Hematopoietic multipotent progenitor cell treated with erythropoietin and hydrocortisone succinate and interleukin-3 and kit ligand, for 15 days (in vitro differentiated cells): ENCODE measurements at places on chromosomes 1 and 21.
A peak's percentile ranks its signal among the peaks of the same experiment; 100 is the strongest.

DNA sequence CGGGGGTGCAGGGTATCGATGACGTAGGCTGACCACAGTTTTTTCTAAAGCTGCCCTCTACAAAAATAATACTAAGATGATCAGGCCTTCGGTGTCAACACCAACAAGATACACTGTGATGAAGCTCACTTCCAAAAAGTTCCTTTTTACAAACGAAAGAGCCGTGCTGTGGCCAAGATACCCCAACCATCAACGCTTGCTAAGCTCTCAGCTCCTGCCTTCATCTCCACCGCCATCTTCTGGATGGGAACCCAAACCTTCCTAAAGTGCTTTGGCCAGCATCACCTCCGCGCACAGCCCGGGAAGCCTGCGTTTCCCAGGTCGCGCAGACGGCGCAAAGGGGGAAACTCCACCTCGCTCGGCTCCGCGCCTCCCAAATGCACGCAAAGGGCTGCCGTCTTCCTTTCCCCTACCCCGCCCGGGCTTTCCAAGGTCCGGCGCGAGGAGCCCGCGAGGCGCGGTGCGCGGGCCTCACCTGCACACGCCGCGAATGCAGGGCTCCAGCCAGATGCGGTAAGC is 541 bp downstream of the USP48 start:
- DNase-seq = peak; percentile 61

GRCh38 chr1:23395154-23395724 is 25.6 kb upstream of the ZNF436 start:
- no peak for DNase-seq

- DNase-seq = no peak
Measured at GRCh38 chr21:44709426-44710293, 1.7 kb downstream of the TSPEAR start.

GRCh38 chr1:208885650-208886049 is 641.5 kb upstream of the PLXNA2 start:
- DNase-seq = no peak

- DNase-seq = no peak
Measured at GRCh38 chr1:31549809-31550620, 26.3 kb upstream of the TINAGL1 start.

DNA sequence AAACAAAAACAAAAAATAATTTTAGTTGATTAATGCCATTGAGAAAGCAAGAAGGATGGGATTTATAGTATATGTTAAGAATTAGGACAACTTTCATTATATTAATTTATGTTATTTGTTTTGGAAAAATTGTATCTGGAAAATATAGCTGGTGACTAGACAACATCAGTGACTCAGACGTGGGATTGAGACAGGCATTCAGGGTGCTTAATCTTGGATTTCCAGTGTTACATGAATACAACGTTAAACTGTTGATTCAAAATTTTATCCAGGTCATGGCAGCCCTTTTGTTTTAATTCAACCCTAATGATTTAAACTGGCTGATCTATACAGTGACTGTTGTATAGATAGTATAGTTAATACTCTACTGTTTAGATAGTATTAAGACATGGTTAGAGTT is 827.1 kb upstream of the B3GALT2 start:
- no peak for DNase-seq

DNA sequence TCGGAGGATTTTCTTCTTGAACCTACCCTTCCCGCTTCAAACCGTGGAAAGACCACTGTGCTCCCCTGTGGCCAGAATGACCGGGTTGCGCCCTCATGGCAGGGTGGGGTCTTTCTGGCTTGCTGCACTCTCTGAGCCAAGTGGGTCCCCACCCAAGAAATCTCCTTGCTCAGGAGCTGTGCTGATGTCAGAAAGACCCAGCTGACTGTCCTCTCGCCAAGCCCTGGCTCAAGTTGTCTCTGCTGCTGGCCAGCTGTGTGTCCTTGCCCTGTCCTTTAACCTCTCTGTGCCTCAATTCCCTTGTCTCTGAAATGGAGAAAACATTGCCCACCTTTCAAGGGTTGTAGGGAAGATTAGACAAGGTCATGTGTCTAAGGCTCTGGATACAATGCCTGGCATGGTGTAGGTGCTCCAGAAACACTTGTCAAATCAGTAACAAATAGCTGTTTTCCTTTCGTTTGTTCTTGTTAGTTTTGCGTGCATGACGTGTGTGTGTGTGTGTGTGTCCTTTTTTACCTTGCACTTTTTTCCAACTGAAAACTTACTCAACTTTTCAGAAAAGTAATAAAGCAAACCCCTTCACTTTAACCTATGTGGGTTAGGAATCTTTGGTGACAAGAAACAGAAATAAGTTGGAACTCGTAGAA is 41.1 kb upstream of the RPL11 start:
- DNase-seq = no peak

GRCh38 chr21:36203603-36203889 is 46.9 kb downstream of the DOP1B start:
- no peak for DNase-seq

DNA sequence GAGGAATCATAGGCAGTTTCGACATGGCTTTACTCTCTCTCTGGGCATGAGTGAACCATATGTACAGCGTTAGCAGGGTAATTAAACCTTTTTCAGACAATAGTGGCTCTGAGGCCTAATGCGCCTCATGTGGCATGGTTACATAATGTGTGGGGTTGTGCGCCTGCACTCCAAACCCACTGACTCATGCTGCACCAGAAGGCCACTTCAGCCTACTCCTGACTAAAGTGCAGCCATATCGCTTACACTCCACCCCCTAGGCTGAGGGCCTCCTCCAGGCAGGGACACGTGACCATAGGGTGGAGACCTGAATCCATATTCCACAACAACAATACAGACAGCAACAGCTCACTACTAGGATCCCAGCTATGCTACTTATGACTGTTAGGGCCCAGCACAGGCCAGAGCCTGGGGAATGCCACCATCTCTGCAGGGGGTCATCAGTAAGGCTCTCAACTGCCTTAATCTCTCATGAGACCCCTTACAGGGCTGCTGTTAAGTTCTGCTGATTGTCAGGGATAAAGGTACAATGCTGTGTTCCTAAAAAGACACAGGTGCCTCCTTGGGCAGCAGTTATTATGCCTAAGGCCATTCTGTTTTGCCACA is 13.4 kb upstream of the ODF2L start:
- DNase-seq = no peak

DNA sequence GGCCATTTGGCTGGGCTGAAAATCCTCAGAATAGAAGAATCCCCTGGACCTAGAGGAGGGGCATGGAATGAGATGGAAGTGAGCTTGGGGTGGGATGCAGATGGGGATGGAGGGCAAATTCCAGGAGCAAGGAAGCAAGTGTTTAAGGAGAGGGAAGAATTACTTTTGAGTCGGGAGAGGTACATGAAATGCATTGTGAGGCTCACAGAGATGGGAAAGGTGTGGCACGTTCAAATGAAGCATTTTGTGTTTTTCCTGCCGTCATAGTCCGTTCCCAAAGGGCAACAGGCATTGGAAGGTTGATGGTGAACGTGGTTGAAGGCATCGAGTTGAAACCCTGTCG is 30.5 kb downstream of the ATP5PO start:
- DNase-seq = no peak

DNA sequence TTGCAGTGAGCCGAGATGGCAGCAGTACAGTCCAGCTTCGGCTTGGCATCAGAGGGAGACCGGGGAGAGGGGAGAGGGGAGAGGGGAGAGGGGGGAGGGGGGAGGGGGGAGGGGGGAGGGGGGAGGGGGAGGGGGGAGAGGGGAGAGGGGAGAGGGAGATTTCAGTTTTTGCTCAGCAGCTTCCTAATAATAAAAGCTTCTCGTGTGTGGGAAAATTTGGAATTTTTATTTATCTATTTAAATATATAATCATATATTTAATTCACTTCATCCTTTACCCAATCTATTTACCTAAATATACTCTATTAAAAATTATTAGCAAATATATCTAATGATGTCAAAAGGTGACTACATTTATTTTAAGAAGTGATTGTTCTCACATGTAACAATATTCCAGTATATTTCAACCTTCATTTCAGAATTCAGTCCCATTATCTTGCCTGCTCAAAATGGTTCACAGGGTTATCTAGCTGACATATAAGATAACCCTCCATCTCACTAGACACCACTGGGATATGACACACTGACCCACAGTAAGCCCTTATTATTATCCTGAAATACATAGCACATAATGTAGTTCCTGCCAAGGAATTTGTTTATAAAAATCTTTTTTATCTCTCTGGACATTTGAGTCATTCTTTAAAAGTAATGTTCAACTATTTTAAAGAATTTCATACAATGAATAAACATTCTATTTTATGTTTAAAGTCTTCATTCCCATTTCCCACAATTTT is 105.9 kb downstream of the GPATCH2 start:
- no peak for DNase-seq

DNA sequence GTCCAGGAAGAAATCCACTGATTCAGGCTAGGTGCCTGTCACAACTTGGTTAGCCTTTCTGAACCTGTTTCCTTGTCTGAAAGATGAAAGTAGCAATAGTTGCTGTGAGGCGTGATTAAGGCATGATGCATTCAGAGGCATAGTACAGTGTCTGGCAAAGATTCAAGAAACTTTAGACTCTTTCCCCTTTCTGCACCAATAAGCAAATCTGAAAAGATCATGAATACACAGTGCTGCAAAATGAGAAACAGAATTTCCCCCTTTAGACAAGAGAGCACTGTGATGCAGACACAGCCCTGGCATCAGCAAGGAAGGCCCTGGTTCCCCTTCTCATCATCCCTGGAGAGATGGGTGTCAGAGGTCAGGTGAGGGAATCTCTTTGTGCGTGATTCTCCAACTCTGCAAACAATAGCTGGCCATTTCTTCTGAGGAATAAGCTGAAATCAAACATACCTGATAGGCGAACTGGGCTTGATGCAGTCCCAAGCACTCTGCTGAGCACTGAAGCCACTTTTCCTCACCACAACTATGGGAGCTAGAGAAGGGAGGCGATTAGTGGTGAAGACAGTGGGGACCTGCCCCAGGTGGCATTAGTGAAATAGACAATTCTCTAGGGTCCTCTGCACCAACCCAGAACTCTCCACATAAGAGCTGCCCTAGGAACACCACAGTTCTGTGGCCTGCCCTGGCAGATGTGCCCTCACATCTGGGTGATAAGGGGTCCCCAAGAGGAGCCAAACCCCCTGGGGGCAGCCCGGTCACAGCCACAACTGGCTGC is 41.7 kb downstream of the ITPKB start:
- no peak for DNase-seq

DNA sequence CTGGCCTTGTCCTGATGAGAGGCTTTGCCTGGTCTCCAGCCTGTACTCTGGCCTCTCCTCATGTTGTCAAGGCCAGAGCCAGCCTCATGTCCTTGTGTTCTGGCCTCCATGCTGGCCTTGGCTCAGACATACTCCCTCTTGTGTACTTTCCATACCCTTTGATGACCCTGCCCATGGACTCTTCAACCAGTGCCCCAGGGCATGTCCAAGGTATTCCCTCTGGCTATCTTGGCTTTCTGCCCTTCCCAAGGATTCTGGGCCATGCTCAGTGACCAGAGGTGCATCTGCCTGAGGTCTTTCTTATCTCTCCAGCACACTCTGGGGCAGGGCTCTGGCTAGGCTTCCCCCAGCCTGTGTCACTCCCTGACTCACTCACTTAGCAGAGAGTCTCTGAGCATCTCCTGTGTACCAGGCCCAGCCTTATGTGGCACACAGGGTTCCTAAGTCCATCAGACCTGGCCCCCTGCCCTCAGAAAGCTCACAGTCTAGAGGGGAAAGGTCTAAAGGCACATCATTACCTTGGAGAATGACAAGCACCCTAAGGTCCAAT is 141.4 kb upstream of the GRIK3 start:
- peak; percentile 4 for DNase-seq

GRCh38 chr21:33110340-33110715 is 40.4 kb downstream of the OLIG1 start:
- no peak for DNase-seq

- DNase-seq = no peak
Measured at GRCh38 chr1:177849130-177849529, 120.7 kb downstream of the SEC16B start.

DNA sequence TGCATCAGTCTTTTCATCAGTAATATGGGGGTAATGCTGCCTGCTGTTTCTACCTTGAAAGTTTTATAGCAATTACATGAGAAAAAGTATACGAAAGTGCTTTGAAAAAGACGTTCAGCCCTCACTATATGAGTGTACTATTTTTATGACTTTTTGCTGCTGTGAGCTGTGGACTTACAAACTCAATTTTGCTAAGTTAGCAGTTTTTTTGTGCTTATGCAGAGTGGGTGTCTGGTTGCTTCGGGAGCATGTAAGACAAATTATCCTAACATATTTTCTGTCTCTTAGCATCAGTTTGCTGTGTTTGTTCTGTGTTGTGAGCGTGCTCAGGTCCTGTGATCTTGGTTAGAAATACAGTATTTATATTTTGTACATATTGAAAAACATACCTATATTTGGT is 109.7 kb downstream of the CACNA1E start:
- DNase-seq = no peak

GRCh38 chr1:234989019-234989418 is 139.6 kb downstream of the TOMM20 start:
- DNase-seq = no peak

DNA sequence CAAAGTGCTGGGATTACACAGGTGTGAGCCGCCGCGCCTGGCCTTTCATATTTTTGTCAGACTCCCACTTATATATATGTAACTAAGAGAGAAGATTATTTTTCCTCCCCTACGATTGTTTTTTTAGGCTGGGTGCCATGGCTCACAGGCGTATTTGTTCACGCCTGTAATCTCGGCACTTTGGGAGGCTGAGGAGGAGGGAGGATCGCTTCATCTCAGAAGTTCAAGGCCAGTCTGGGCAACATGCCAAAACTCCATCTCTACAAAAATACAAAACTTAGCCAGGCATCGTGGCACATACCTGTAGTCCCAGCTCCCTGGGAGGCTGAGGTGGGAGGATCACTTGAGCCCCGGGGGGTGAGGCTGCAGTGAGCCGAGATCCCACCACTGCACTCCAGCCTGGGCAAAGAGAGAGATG is 23.9 kb upstream of the ITLN2 start:
- DNase-seq = no peak

GRCh38 chr21:43976661-43977060 is 35.4 kb upstream of the TRAPPC10 start:
- no peak for DNase-seq

- DNase-seq = no peak
Measured at GRCh38 chr1:23798662-23799142, 1.9 kb downstream of the GALE start.

- DNase-seq = no peak
Measured at GRCh38 chr1:15296585-15297321, 49.7 kb downstream of the FHAD1 start.

- no peak for DNase-seq
Measured at GRCh38 chr1:201719812-201720521, 109.0 kb upstream of the IPO9 start.
